ENCODE measurements at places on chromosomes 12 and 14. TPM values are rescaled to one million over a fixed set of nuclear protein-coding genes. Genes with fewer than 3 reads are reported as not detected.

DNA sequence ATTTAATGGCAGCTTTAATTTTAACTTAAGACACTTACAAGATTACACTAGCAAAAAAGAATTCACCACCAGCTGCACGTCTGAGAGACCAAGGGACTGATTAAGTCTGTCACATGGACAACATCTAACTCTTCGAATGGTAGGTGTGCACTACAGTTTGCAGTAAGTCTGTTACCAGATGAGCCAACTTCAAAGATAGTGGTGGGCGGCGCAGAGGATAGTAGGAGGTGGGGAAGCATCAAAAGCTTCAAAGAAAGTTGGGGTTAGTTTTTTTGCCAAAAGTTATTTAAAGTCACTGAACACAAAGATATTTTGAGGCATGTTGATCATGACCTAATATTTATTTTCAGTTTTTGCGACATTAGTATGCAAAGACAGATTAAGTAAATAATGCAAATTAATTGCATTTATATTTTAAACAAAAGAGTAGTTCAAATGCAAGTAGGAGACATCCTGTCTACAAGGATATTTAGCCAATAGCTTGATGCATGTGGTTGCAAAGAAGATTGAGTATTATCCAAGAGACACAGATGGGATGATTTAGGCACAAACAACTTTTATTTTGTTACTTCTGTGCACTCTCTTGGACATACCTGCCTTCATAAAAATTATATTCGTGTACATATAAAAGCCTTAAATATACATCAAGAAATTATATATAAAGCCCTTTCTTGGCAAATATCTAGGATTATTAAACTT, 327.7 kb downstream of the BMP4 start:
- DNase-seq, result no peak
- no peaks in the 10 kb centered on the region for H3K4me1 ChIP-seq
- no peak overlapping the region for H3K4me3 ChIP-seq
- H3K27me3 ChIP-seq, result no peaks in the 10 kb centered on the region
- H3K36me3 ChIP-seq, result no peaks in the 10 kb centered on the region

- H3K4me1 ChIP-seq, result no peaks in the 10 kb centered on the region
- no peak overlapping the region for H3K4me3 ChIP-seq
- peaks cover 14% of the 10 kb centered on the region for H3K36me3 ChIP-seq
- no peaks in the 10 kb centered on the region for H3K27me3 ChIP-seq
- H3K27ac ChIP-seq, result no peak overlapping the region
- DNase-seq, result no peak
These were observed 57.5 kb downstream of the SOS2 start for GRCh38 chr14:50173891-50174290.

DNA sequence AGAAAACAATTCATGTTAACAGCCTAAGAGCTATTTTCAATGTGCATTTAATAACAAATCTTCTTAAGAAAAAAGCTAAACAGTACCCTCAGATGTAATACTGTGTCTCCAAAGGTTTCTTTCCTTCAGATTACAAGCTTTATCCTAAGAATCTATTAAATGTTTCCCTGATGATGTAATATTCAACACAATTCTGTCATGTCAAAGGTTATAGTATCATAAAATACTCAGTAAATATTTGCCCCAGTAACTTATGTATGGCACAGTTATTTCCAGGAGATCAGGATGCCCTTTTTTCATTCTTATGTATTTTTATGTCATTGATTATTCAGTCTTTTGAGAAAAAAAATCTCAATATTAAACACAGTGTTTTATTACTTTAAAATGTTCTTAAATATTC, 128.4 kb downstream of the KIF21A start:
- DNase-seq, result no peak
- no peak overlapping the region for H3K27ac ChIP-seq
- H3K4me1 ChIP-seq, result no peaks in the 10 kb centered on the region
- H3K4me3 ChIP-seq, result no peak overlapping the region
- no peaks in the 10 kb centered on the region for H3K36me3 ChIP-seq

DNA sequence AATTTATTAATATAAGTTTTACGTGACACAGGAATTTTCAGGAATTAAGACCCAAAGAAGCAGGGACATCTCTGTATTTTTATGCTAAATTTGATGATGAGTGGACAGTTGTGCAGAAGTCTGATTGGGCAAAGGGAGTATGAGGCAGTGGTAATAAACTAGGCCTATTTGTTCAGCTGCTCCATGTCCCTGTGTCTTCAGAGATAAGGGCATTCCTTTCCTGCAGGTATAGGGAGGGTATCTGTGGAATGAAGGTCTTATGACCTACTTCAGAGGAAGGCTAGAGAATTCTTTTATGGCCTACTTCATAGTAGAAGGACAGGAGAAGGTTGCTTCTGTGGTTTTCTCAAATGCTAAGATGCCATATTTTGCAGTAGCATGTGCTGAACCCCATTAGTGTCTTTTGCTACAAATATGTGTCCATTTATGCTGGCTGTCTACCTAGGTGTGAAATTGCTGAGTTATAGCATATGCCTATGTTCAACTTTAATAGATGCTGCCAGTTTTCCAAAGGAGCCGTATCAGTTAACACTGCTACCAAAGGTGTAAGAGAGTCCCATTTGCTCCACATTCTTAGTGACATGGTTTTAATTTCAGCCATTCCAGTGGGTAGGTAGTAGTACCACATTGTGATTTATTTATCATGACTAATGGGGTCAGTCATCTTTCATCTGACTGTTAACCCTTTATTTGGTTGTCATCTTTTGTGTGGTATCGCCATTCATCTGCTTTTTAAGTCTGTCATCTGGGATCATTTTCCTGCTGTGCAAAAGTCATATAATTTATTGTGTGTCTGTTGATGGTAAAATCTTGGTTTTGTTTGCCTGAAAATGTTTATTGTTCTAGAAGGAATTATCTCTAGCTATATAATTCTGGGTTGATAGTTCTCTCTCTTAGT, 410.7 kb upstream of the RGS6 start:
- H3K36me3 ChIP-seq, result no peaks in the 10 kb centered on the region
- no peak overlapping the region for H3K27ac ChIP-seq
- no peak for DNase-seq
- no peaks in the 10 kb centered on the region for H3K27me3 ChIP-seq

DNA sequence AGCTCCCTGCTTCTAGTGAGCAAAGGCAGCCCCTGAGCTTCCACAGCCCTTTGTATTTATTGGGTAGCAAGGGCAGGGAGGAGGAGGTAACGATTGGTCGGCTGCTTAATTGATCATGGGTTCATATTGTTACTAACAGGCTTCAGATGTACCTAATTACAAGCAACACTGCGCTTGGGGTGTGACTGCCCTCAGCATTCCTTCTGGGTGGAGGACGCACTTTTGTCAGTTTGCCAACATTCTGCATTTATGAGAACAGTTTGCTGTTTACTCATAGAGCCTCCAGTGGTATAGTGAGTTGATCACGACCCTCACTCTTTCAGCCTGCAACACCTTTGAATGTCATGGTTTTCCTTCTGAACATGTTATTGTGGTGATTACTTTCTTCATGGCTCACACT, 9.6 kb downstream of the TSHR start:
- H3K4me3 ChIP-seq, result no peak overlapping the region
- H3K36me3 ChIP-seq, result no peaks in the 10 kb centered on the region
- no peaks in the 10 kb centered on the region for H3K4me1 ChIP-seq
- H3K27me3 ChIP-seq, result no peaks in the 10 kb centered on the region

DNA sequence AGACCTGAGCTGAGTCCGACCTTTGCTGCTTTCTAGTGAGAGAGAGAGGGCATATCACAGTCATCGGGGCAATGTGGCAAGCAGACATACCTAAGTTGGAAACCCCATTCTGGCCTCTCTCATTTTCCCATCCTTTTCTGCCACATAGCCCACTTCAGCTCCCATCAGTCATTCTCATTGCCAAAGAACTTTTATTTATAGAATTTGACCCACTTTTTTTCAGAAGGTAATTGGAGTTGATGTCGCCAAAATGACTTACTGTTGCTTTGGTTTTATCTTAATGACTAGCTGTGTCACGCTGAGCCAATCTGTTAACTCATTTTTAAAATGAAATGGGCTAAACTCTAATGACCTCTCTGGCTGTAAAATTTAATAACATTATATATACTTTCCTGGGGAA, 63.9 kb upstream of the RMST start:
- H3K4me3 ChIP-seq, result no peak overlapping the region
- no peak for DNase-seq
- no peaks in the 10 kb centered on the region for H3K36me3 ChIP-seq
- no peaks in the 10 kb centered on the region for H3K4me1 ChIP-seq
- no peak overlapping the region for H3K27ac ChIP-seq

GRCh38 chr12:71790331-71790730, 35.7 kb downstream of the RAB21 start:
- H3K27ac ChIP-seq, result no peak overlapping the region
- H3K4me3 ChIP-seq, result no peak overlapping the region
- no peak for DNase-seq

DNA sequence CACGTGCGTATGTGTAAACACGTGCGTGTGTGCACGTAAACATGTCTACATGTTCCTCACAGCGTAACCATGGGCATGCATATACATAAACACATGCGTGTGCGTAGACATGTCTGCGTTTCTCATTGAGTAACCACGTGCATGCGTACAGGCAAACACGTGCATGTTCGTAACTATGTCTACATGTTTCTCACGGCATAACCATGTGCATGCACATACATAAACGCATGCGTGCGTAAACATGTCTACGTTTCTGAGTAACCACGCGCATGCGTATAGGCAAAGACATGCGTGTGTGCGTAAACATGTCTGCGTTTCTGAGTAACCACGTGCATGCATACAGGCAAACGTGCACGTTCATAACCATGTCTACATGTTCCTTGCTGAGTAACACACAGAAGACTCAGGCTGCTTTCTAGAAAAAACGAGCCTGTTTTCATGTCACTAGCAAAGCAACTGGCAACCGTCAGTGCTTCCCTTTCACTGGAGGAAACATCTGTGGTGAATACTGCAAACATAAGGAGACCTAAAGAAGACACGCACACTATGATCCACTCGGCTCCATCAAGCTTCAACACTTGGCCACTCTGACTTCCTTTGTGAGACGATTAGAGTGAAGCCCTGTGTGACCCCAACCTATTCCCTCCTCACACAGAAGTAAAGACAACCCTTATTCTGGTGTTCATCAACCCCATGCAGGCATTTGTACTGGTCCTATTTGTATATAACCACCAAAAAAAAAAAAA, 28.8 kb downstream of the POLE start:
- H3K36me3 ChIP-seq, result peaks cover 14% of the 10 kb centered on the region
- no peaks in the 10 kb centered on the region for H3K4me1 ChIP-seq
- H3K27ac ChIP-seq, result no peak overlapping the region
- no peak overlapping the region for H3K4me3 ChIP-seq
- DNase-seq, result no peak

- peaks cover 18% of the 10 kb centered on the region for H3K4me1 ChIP-seq
- peak overlapping the region; percentile 100 for H3K27ac ChIP-seq
- no peaks in the 10 kb centered on the region for H3K36me3 ChIP-seq
- peak overlapping the region; percentile 86 for H3K4me3 ChIP-seq
These were observed 414 bp upstream of the CDK17 start for GRCh38 chr12:96400631-96401075.

- H3K4me1 ChIP-seq, result peaks cover 14% of the 10 kb centered on the region
- no peaks in the 10 kb centered on the region for H3K27me3 ChIP-seq
- H3K4me3 ChIP-seq, result no peak overlapping the region
- no peak for DNase-seq
These were observed 186.6 kb upstream of the EEA1 start for GRCh38 chr12:93115646-93116045.

GRCh38 chr12:116636608-116637519, 77.7 kb downstream of the MAP1LC3B2 start:
- H3K36me3 ChIP-seq, result no peaks in the 10 kb centered on the region
- no peak for DNase-seq
- no peaks in the 10 kb centered on the region for H3K27me3 ChIP-seq
- H3K4me3 ChIP-seq, result no peak overlapping the region
- H3K27ac ChIP-seq, result peak overlapping the region; percentile 57

DNA sequence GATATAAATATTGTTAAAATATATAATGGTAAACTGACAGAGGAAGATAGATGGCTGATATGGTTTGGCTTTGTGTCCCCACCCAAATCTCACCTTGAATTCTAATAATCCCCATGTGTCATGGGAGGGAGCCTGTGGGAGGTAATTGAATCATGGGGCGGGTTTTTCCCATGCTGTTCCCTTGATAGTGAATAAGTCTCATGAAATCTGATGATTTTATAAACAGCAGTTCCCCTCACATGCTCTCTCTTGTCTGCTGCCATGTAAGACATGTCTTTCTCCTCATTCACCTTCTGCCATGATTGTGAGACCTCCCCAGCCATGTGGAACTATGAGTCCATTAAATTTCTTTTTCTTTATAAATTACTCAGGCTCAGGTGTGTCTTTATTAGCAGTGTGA, 46.3 kb downstream of the PTCSC3 start:
- H3K36me3 ChIP-seq, result no peaks in the 10 kb centered on the region
- no peak overlapping the region for H3K27ac ChIP-seq
- no peaks in the 10 kb centered on the region for H3K4me1 ChIP-seq
- H3K27me3 ChIP-seq, result no peaks in the 10 kb centered on the region
- no peak overlapping the region for H3K4me3 ChIP-seq
- no peak for DNase-seq

GRCh38 chr14:96793547-96793946, 3.6 kb upstream of the VRK1 start:
- DNase-seq, result no peak
- no peak overlapping the region for H3K27ac ChIP-seq
- peaks cover 8% of the 10 kb centered on the region for H3K4me1 ChIP-seq
- no peaks in the 10 kb centered on the region for H3K27me3 ChIP-seq
- no peaks in the 10 kb centered on the region for H3K36me3 ChIP-seq

GRCh38 chr12:74602881-74603672, 65.4 kb downstream of the ATXN7L3B start:
- H3K27ac ChIP-seq, result no peak overlapping the region
- no peak overlapping the region for H3K4me3 ChIP-seq
- H3K27me3 ChIP-seq, result no peaks in the 10 kb centered on the region

DNA sequence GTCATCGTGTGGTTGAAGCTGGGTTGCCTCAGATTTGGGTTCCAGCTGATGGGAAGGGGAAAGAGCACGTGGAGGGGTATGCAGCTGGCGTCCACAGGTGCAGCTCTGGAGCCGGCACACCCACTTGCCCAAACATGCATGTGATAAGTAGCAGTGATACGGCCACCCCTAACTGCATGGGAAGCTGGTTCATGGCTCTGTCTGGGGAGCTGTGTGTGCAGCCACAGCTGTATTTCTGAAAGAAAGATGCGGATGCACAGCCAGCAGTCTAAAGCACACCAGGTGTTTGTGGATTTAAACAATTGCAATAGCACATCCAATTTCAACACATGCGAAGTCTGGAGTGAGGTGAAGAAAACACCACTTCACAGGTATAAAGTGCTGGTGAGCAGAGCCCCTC, 181.4 kb downstream of the EFCAB11 start:
- DNase-seq, result no peak
- H3K4me1 ChIP-seq, result peaks cover 14% of the 10 kb centered on the region
- H3K36me3 ChIP-seq, result no peaks in the 10 kb centered on the region
- H3K4me3 ChIP-seq, result no peak overlapping the region

The SPTB gene
- total RNA-seq, result 2.4 TPM

The GAS2L3 gene
- 19.1 TPM for total RNA-seq

The TMEM121 gene
- 0.69 TPM for total RNA-seq

The OR10G2 gene
- not detected for total RNA-seq

The SMOC1 gene
- total RNA-seq, result 0.22 TPM

The GSKIP gene
- total RNA-seq, result 19.6 TPM

The BATF gene
- total RNA-seq, result 11.2 TPM

The TBC1D30 gene
- total RNA-seq, result 15.7 TPM

The OTOGL gene
- 0.15 TPM for total RNA-seq

The LTBP2 gene
- 61.8 TPM for total RNA-seq

The PRH2 gene
- not detected for total RNA-seq

The FAM186B gene
- 0.20 TPM for total RNA-seq

The TAS2R19 gene
- 17.8 TPM for total RNA-seq

The GALNT8 gene
- 0.33 TPM for total RNA-seq

The SERPINA9 gene
- not detected for total RNA-seq
